Mucosa of descending colon (tissue), 3 donors: ENCODE measurements at places on chromosomes 7 and 10.
A peak's percentile ranks its signal among the peaks of the same experiment; 100 is the strongest.

DNA sequence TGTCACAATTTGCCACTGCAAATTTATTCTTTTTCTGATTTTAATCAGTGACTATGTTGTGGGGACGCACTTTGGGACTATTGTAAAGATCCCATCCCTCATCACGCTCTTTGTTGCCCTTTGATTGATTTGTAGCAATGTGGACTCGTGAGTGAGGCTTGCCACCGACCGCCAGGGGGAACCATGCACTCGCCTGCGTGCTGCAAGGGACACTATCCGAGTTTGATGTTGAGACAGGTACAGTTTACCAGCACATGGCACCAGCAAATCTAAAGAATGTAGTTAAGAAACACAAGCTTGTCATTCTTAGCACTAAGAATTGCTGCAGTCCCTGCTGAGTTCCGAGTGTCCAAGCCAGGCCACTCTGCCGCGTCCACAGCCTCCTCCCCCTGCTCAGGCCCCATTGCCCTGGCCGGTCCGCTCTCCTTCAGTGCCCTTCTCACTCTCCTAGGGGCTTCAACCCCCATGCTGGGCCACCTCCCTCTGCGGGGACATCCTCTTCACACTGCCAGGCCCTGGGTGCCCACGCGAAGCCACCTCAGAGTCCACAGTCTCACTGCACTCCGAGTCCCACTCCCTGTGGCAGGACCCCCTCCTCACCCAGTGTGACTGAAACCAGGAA is 2.0 kb upstream of the SFTPA2 start:
- peak; percentile 73 for DNase-seq

- no peak for DNase-seq
Measured at GRCh38 chr7:101598986-101599771, 29.9 kb downstream of the MYL10 start.

GRCh38 chr7:101906291-101907240 is 89.1 kb downstream of the CUX1 start:
- DNase-seq: no peak

DNA sequence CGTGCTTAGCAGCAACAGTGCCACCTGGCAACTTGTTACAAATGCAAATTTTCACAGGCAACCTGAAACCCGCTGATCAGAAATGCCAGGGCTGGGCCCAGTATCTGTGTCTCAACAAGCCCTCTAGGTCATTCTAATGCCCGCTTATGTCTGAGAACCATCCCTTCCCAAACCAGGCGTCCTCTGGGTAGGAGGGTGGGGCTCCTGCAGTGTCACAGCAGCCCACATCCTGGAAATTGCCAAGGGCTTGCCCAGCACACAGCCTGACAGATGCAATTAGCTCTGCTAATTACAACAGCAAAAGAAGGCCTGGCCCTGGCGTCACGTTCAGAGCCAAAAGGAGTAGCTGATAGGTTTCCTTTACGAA is 15.9 kb downstream of the ITPRIP start:
- DNase-seq: no peak

GRCh38 chr10:30839652-30840051 is 192.0 kb downstream of the ZNF438 start:
- DNase-seq: no peak

- DNase-seq: no peak
Measured at GRCh38 chr10:124693801-124694416, 50.3 kb downstream of the FAM53B start.

- no peak for DNase-seq
Measured at GRCh38 chr10:110141871-110142635, 65.4 kb upstream of the MXI1 start.

DNA sequence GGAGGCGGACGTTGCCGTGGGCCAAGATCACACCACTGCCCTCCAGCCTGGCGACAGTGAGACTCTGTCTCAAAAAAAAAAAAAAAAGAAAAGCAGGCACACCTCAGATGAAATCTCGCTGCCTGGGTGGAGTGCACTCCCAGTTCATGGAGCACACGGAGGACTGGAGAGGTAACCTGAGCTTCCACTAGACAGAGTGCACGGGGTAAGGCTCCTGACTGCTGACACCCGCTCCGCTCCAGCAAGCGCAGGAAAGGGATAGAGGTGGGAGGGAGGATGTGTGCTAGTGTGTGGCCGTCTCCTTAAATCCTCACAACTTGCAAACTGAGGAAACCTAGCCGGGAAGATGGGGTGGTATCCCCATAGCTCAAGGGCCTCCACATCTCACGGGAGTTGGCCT is 50.8 kb downstream of the FAM53B start:
- no peak for DNase-seq

DNA sequence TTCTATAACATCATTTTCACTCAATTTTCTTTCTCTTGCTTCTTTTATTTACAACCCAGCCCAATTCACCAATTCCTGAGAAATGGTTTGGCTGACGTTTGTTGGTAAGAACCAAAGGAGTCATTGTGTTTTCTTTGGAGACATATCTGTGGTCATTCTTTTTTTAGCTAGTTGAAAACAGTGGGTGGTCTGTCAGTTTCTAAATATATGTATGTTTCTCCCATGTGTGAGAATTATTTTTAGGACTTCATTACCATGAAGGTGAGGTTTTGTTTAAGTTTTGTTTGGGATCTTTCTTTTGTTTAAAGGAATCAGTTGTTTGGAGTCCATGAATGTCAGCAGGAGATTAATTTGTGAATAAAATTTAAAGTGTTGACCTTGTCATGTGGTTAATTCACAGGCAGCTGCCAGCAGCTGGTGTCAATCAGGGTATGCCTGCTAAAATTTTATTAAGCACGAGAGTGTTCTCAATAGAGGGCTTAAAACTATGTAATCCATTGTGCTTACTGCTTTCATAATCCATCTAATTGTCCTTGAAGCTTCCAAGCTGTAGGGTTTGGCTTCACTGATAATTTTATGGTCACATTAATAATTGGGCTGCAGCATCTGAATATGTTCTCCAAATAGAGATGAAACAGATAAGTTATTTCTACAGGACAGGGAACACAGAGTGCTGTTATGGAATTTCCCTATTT is 38.7 kb downstream of the INSYN2A start:
- no peak for DNase-seq

DNA sequence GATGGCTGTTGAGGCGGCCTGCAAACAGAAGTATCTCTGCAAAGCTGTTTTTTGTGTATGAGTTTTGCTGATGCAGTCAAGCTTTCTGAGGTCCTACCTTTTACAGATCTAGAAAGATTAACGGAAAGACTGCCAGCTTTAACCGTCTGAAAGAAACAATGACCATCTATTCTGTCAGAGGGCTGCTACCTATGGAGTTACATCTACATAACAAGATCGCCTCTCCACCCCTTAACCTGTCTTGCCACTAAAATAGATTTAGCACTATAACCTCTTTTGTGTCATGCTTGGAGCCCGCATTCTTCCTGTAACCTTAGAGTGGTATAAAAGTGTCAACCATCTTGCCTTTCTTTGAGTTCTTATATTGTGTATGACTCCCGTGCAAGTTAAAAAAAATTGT is 291.2 kb downstream of the POM121L12 start:
- no peak for DNase-seq

GRCh38 chr7:138064856-138065357 is 11.4 kb upstream of the AKR1D1 start:
- DNase-seq: peak; percentile 2

DNA sequence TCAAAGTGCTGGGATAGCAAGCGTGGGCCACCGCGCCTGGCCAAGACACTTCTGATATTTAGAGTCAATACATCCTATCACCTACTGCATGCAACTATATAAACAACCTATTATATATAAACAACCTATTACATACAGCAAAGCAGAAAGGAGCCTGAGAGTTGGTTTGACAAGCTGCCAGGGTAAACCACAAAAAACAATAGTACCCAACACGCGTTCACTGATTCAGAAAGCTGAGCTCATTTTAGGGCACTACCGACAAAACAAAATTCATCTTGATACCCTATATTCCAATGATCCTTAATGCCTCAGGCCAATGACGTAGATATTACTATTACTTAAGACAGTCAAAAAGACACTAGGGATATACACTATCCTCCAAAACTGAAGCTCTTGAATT is 16.2 kb downstream of the MALSU1 start:
- no peak for DNase-seq

GRCh38 chr10:54284526-54285193 is 516.4 kb downstream of the PCDH15 start:
- no peak for DNase-seq

- DNase-seq: no peak
Measured at GRCh38 chr7:38330861-38331621, 57.6 kb upstream of the TARP start.

DNA sequence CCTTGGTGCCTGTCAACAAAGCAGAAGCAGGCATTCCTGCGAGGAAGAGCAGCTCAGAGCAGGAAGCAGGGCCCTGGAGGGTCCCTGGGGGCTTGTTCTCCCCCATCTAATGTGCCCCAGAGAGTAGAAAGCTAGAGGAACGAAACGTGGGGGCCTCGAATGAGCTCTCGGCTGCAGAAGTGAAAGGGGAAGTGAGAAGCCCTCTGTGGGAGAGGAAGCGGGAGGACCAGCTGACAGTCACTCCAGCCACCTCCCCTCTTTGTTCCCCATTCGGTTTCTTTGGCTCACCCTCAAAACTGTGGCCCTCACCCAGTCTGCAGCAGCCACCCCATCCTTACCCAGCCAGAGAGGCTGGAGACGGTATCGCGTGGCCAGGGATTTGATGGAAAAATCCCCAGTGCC is 25.0 kb downstream of the C10orf105 start:
- DNase-seq: peak; percentile 74

GRCh38 chr7:98913026-98913425 is 34.7 kb downstream of the TRRAP start:
- no peak for DNase-seq

- DNase-seq: no peak
Measured at GRCh38 chr7:17832242-17832641, 108.1 kb downstream of the SNX13 start.

DNA sequence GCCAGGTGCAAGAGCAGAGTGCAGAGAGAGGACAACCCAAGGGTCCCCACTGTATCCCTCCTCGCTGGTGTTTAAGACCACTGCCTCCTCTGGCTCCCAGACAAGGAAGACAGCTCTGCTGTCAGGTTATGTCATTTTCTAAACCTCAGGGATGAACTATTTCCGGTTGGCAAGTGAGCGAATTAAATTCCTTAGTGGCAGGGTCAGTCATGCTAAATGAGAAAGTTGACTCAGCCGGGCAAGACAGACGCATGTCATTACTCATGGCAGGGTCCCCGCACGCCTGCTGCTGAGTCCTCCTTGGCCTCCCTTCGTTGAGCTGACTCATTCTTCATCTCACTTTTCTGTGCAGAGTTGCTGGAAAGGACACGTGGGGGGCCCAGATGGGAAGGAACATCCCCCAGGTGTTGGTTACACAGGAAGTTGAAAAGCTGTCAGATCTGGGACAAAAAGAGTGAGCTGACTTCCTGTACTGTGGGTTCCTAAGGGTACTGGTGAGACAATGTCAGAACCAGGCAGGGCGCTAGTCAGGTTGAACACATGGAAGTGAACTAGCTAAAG is 47.1 kb upstream of the UCN3 start:
- no peak for DNase-seq

- DNase-seq: no peak
Measured at GRCh38 chr7:66330961-66331360, 125.8 kb downstream of the TPST1 start.

GRCh38 chr10:34606890-34607289 is 208.2 kb downstream of the PARD3 start:
- no peak for DNase-seq

- DNase-seq: no peak
Measured at GRCh38 chr10:69438536-69439349, 12.5 kb upstream of the TSPAN15 start.

- DNase-seq: no peak
Measured at GRCh38 chr10:82543631-82544030, 668.6 kb downstream of the NRG3 start.

DNA sequence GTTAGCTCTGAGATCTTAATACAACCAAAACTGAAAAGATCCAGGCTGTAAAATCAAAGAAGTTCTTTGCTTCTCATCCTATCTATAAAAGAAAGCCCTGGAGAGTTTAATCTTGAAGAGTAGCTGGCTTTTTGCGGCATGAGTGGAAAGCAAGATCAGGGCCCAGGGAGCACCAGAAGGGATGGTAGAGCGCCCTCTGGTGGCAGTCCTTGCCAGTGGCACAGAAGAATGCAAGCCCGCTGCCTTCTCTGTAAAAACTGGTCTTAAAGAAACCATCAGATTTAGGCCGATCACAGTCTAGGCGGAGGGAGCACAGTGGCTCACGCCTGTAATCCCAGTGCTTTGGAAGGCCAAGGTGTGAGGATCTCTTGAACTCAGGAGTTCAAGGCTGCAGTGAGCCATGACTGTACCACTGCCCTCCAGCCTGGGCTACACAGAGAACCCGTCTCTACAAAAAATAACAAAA is 35.6 kb downstream of the CPN1 start:
- DNase-seq: peak; percentile 78

DNA sequence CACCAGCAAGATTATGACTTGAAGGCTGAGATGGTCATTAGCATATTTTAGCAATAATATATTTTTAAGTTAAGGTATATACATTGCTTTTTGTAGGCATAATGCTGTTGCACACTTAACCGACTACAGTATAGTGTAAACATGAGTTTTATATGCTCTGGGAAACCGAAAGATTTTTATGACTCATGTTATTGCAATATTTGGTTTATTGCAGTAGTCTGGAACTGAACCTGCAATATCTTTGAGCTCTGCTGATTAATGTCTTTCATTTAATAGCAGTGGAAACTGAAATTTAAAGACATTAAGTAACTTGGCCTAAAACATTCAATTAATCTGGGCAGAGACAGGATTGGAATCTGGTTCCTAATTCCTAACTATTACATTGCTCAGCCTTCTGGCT is 266.7 kb upstream of the PLXDC2 start:
- no peak for DNase-seq

DNA sequence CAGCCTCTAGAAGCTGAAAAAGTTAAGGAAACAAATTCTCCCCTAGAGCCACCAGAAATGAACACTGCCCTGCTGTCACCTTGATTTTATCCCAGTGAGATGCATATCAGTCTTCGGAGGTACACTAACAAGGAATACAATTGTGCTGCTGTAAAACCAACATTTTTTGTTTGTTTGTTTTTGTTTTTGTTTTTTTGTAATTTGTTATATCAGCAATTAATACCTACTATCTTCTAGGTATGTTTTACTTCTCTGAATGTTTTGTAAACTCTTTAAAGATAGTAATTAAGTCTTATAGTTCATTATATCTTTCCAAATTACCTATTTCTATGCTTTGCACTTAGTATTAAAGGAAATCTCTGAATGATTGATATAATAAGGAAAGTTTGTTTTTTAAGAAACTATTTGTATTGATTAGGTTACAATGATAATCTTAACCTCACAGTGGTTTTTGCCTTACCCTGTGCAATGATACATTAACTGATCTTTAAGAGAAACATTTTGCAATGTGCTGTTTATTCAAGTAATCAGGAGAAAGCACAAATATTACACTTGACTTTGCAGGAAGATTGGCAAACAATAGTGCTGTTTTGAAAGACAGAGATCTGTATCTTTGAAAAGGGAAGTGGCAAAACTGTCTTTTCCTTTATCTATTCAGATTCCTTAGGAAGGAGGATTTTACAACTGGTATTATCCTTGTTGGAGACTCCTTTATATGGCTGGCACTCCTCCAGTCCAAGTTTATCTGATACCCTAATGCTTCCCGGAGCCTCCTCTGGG is 11.3 kb upstream of the HGF start:
- no peak for DNase-seq

GRCh38 chr7:1538544-1539180 is 8.2 kb downstream of the MAFK start:
- DNase-seq: no peak
